ENCODE measurements at places on chromosomes 6 and 20.

GRCh38 chr6:89145091-89145955 lies 532 bp upstream of the PM20D2 start:
- peak; percentile 51 for DNase-seq

DNA sequence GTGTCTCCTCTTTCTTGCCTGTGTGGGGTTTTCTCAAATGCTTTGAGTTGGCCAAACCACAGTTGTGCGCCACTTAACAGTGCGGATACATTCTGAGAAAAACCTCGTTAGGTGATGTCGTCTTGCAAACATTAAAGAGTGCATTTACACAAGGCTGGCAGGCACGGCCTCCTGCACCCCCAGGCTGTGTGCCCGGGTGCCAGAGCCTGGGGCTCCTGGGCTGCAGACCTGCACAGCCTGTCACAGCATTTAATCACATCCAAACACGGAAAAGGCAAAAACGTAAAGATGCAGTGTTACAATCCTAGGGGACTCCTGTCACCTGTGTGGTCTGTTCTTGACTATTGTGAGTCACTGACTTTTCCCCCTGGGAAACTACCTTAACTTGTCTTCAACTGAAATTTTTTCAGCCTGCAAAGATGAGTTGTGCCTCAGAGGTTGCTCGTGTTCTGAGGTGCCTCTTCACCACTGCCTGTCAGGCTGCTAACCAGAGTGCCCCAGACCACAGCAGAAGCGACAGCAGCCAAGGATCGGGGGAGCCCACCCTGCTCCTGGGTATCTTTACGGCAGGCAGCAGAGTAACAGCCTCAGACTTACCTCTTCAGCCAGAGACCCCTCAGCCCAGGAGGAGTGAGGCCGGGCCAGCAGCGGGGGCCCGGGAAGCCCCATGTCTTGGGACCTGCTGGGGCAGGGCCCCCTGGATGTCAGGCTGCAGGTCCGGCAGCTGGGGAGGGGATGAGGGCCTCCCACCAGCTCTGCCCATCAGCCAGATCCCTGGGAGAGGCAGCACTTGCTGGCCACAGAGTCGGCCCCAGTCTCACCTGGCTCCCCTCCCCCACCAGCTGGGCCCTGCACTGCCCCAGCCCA lies 683 bp upstream of the C20orf204 start:
- DNase-seq = peak; percentile 68

DNA sequence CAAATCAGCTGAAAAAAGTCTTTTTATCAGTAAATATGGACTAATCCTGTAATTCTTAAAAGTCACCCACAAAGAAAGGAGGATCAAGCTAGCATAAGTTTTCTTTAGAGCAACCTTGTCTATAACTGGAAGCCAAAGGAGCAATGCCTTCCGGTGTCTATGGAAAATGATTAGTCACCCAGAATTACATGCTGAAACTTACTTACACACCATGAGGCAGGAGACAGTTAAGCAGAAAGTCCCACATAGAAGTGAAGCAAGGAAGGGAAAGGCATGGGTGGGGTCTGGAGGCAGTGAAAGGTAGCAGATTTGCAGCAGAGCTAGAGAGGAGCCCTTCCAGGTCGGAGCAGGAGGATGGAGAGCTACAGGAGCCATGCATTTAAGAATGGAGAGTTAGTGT lies 153.7 kb upstream of the RIPOR2 start:
- DNase-seq = no peak

GRCh38 chr20:53677447-53678314 lies 84.0 kb upstream of the ZNF217 start:
- DNase-seq = no peak

All from CD4-positive, alpha-beta T cell treated with Interleukin-4 for 4 hours (primary cell).